HFFc6 (cell line): ENCODE measurements at places on chromosomes 11 and 22. TPM values are rescaled to one million over a fixed set of nuclear protein-coding genes. Genes with fewer than 3 reads are reported as not detected.

Gene SEZ6L
- total RNA-seq = not detected in 3 replicates

Gene C11orf86
- not detected in 3 replicates for total RNA-seq

DNA sequence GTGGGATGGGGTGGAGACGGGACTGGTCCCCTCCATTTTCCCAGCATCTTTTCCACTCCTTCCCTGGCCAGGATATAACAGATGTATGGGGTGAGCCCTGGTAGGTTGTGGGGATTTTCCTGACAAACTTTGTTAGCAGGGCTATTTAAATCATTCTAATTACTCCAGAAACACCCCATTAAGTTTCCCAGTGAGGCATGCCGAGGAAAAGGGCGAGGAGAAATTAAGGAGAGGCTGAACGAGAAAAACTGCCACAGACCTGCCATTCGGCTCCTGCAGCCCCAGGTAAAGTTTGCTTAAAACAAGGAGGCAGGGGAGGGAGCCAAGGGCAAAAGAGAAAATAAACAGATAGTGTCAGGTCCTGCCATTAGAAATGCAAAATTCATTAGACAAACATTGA is 428.2 kb downstream of the BUD13 start:
- no peak overlapping the region for H3K4me3 ChIP-seq
- no peak for DNase-seq
- peaks cover 15% of the 10 kb centered on the region for H3K36me3 ChIP-seq
- H3K27ac ChIP-seq = no peak overlapping the region

- peak overlapping the region; percentile 82 for H3K4me3 ChIP-seq
- 0 out of 2 replicates have a peak, but pooled peaks cover 4% of the 10 kb centered on the region for H3K36me3 ChIP-seq
- peak overlapping the region; percentile 87 for H3K27ac ChIP-seq
- DNase-seq = peak; percentile 19
- peaks cover 62% of the 10 kb centered on the region for H3K4me1 ChIP-seq
- no peaks in the 10 kb centered on the region; the same call in 1 of the 2 replicates for H3K27me3 ChIP-seq
Measured at GRCh38 chr11:123559523-123559955, 94.9 kb downstream of the SCN3B start.
